ENCODE measurements at places on chromosomes 6 and 20. TPM values are rescaled to one million over a fixed set of nuclear protein-coding genes. Genes with fewer than 3 reads are reported as not detected.

DNA sequence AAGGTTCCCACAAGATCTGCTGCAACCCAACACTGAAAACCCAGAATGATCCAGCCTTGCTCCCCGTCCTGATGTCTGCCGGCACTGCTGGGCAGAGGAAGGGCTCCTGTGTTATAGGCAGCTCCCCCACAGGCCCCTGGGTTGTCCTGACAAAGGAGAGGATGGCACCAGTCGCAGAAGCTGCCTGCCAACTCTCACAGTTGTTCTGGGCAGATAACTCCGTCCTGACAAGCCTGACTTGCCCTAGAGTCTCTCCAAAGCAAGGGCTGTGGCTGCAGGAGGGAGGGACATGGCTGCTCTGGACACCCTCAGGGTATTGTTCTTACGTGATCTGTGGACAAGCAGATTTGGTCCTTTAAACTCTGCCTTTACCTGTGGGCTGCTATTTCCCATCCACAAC is 243.8 kb downstream of the CDH26 start:
- peaks cover 2% of the 10 kb centered on the region for H3K4me1 ChIP-seq
- H3K27me3 ChIP-seq: peaks cover 9% of the 10 kb centered on the region
- H3K4me3 ChIP-seq: no peak overlapping the region
- H3K36me3 ChIP-seq: peaks cover 4% of the 10 kb centered on the region
- DNase-seq: no peak

GRCh38 chr6:111603040-111603439 is 2.6 kb downstream of the TRAF3IP2 start:
- no peak for DNase-seq
- H3K27me3 ChIP-seq: no peaks in the 10 kb centered on the region
- H3K27ac ChIP-seq: no peak overlapping the region
- peaks cover 34% of the 10 kb centered on the region for H3K4me1 ChIP-seq
- peaks cover 7% of the 10 kb centered on the region for H3K36me3 ChIP-seq
- no peak overlapping the region for H3K4me3 ChIP-seq

DNA sequence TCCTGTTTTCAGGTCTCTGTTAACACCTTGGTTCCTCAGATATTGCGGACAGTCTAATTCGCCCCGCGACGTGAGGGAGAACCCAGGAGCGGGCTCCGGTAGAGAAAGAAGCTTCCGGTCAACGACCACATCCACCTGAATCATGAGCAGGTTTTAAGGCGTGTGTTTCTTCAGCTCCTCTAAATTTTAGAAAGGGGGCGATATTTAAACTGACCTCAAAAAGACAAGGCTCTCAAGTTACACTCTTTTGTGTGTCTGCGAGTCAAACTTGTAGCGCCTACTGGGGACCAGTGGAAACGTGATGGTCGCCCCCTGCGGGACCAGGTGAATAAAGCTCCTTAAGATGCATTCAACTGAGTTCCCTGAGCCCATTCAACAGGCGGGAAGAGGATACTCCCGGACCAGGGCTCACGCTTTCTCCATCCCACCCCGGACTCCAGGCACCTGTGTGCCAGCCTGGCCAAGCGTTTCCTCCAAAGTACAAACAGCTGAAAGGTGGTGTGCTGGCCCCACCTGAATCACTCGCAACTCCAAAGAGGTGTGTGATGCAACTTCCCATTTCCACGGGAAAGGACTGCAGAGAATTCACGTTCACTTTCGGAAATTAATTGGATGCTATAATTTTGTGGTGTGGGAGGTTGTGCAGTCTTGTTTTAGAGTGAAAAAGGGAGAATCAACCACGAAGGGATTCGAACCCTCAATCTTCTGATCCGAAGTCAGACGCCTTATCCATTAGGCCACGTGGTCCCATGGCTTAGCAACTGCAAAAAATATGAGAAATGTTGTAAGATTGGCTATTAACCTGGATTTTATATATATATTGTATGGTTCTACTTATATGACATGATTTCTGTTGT is 17.0 kb downstream of the GPX5 start:
- peaks cover 31% of the 10 kb centered on the region for H3K4me1 ChIP-seq
- peaks cover 66% of the 10 kb centered on the region for H3K27me3 ChIP-seq
- H3K4me3 ChIP-seq: peak overlapping the region; percentile 87
- no peaks in the 10 kb centered on the region for H3K36me3 ChIP-seq
- peak overlapping the region; percentile 52 for H3K27ac ChIP-seq

Gene TXLNB
- 0.62 TPM for total RNA-seq

- no peak overlapping the region for H3K27ac ChIP-seq
- no peaks in the 10 kb centered on the region for H3K36me3 ChIP-seq
- H3K4me3 ChIP-seq: no peak overlapping the region
- peaks cover 1% of the 10 kb centered on the region for H3K4me1 ChIP-seq
- no peak for DNase-seq
- peaks cover 2% of the 10 kb centered on the region for H3K27me3 ChIP-seq
Measured at GRCh38 chr6:6402591-6402990, 82.1 kb upstream of the F13A1 start.

DNA sequence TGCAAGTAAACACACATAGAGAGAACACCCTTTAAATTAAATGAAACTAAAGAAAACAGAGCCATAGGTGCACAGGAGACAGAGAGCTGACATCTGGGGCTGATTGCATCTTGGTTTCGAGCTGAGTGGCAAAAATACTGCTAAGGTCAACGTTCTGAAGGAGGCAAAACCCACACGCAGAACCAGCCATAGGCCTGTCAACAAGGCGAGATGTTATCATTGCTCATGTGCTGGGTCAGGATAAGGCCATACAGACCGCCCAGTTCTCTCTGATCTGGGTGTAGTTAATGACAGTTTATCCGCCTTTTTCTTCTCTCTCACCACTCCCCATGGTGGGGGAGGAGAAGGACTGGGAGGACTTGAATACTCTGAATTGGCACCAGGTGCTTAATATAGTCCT is 4.5 kb upstream of the FAM110A start:
- no peaks in the 10 kb centered on the region for H3K27me3 ChIP-seq
- no peak overlapping the region for H3K27ac ChIP-seq
- no peak for DNase-seq
- no peaks in the 10 kb centered on the region for H3K36me3 ChIP-seq
- no peak overlapping the region for H3K4me3 ChIP-seq

- H3K27me3 ChIP-seq: peaks cover 19% of the 10 kb centered on the region
- H3K27ac ChIP-seq: no peak overlapping the region
- no peaks in the 10 kb centered on the region for H3K36me3 ChIP-seq
- no peak overlapping the region for H3K4me3 ChIP-seq
Measured at GRCh38 chr6:136524936-136525413, 25.2 kb downstream of the MAP7 start.

- peaks cover 22% of the 10 kb centered on the region for H3K36me3 ChIP-seq
- no peak overlapping the region for H3K27ac ChIP-seq
- no peak for DNase-seq
Measured at GRCh38 chr6:143507358-143508145, 4.0 kb downstream of the FUCA2 start.

DNA sequence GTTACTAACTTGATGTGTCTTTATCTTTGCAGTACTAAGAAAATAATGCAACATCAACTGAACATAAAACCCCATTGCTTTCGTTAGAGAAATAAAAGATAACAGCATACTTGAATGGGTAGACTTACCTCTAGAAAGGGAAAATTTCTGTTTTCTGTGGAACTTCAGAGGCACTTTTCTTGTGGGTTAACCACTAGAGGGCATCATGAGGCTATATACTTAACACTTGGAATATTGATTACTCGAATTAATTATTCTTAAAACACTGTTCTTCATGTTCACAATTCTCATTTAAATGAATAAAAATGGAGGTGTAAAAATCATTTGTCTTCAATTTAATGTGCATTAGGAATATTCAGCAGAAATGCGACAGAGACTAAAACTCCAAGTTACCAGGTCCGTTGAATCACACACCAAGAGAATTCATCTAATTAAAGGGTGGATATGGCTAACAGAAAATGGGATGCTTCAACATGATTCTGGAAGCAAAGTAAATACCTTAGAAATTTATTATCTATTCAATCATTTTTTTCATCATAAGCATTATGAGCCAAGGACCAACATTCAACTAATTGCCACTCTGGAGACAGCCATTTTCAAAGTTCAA is 330.8 kb upstream of the PREP start:
- H3K27me3 ChIP-seq: peaks cover 14% of the 10 kb centered on the region
- DNase-seq: no peak
- no peak overlapping the region for H3K4me3 ChIP-seq

Gene CAP2
- total RNA-seq: not detected

DNA sequence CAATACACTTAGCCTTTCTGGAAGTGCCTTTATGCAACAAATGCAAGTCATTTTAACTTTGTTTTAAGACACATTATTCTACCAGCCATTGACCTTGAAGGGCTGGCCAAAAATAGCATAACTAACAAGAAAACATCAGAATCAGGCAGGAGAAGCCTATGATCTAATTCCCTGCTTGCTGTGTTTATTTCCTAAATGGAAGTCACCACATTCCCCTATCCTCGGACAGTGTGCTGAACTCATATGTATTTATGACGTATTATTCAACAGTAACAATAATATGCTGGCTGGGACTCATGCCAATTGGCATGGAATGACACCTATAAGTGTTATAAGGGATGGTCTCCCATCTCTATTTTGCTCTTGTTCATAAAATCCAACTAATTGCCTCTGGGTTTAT is 140.7 kb downstream of the MAP3K7 start:
- DNase-seq: no peak
- H3K36me3 ChIP-seq: peaks cover 16% of the 10 kb centered on the region
- H3K4me1 ChIP-seq: peaks cover 21% of the 10 kb centered on the region
- H3K27me3 ChIP-seq: no peaks in the 10 kb centered on the region
- H3K4me3 ChIP-seq: no peak overlapping the region

- H3K27ac ChIP-seq: no peak overlapping the region
- no peak overlapping the region for H3K4me3 ChIP-seq
- no peaks in the 10 kb centered on the region for H3K27me3 ChIP-seq
- no peak for DNase-seq
- H3K36me3 ChIP-seq: no peaks in the 10 kb centered on the region
- H3K4me1 ChIP-seq: no peaks in the 10 kb centered on the region
Measured at GRCh38 chr20:14860410-14860814, 523.0 kb upstream of the FLRT3 start.

- no peak for DNase-seq
- no peak overlapping the region for H3K4me3 ChIP-seq
- H3K27me3 ChIP-seq: no peaks in the 10 kb centered on the region
- H3K27ac ChIP-seq: no peak overlapping the region
- H3K4me1 ChIP-seq: peaks cover 4% of the 10 kb centered on the region
Measured at GRCh38 chr20:7770578-7770977, 169.7 kb downstream of the HAO1 start.

DNA sequence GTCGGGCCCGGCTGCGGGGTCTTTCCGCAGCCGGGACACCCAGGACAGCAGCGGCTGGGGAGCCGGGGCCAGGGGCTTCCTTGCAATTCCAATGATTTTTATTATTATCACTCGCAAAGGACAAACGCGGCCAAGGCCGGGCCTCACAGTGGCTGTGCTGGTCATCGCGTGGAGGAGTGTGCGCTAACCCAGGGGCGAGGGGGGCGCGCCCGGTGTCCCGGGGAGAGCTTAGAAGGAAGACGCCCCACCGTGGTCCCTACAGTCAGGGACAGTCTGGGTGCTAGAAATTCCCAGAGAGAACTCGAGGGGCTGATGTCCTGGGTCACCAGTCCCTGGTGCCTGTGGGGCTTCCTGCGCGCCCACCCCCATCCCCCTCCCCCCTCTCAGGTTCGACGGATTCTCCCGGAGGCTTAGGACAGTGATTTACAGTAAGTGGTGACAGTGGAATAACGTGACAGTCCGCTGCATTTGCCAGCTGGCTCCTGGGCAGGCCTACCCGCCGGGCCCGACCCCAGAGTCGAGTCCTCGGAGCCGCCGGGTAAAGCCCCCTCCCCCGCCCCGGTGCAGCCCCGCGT is 9.5 kb downstream of the FOXC1 start:
- H3K36me3 ChIP-seq: peaks cover 3% of the 10 kb centered on the region
- no peaks in the 10 kb centered on the region for H3K4me1 ChIP-seq
- H3K4me3 ChIP-seq: no peak overlapping the region
- H3K27me3 ChIP-seq: peaks cover 70% of the 10 kb centered on the region
- DNase-seq: no peak
- no peak overlapping the region for H3K27ac ChIP-seq

DNA sequence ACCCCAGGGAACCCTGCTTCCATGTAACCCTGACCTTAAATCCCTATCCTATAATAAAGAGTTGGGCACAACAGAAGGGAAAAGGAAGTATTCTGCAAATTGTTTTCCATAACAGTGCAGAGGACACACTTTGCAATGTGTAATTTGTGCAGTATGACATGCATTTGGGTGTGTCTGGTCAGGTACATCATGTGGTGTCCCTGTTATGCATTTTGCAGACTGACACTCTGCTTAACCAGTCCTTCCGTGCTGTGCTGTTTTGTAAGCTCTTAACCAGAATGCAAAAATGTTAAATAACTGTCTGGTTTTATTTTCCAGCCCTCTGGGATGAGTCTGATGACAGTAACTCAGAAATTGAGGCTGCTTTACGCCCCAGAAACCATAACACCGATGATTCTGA is 57.0 kb upstream of the XRN2 start:
- DNase-seq: no peak
- no peak overlapping the region for H3K27ac ChIP-seq
- H3K4me3 ChIP-seq: no peak overlapping the region
- no peaks in the 10 kb centered on the region for H3K36me3 ChIP-seq

Gene SLC26A8
- total RNA-seq: not detected

DNA sequence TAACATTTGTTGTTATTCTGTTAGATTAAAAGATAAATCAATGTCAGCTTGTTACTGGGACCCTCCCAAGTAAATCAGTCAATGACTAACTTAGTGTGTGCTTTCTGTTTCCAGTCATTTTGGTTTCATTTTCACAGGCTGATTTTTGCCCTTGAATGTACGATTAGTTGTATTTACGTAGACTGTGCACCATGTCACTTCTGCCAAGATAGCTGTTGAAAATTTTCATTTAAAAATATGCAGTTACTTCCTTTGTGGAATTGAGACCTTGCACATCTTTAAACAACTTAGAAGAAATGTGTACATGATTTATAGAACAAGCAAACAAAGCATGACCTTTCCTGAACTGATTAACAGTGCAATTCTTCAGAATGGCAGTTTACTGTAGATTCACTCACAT is 944.8 kb upstream of the CITED2 start:
- H3K27me3 ChIP-seq: peaks cover 7% of the 10 kb centered on the region
- H3K4me1 ChIP-seq: no peaks in the 10 kb centered on the region
- no peak overlapping the region for H3K27ac ChIP-seq
- no peak for DNase-seq
- no peaks in the 10 kb centered on the region for H3K36me3 ChIP-seq
- no peak overlapping the region for H3K4me3 ChIP-seq

Gene HCRTR2
- not detected for total RNA-seq

DNA sequence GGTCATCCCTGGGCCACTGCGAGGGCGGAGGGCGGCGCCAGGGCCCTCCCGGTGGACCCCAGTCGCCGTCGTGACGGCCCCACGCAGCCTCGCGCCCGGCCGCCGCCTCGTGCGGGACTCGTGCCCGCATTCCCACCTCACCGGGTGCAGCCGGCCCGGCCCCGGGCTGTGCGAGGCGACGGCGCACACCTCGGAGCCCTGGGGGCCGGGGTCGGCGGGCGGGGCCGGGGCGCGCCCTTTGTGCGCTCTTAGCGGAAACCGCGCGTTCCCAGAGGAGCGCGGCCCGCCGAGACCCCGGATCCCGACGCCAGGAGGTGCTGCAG is 5.5 kb upstream of the DLL1 start:
- peaks cover 75% of the 10 kb centered on the region for H3K27me3 ChIP-seq
- peaks cover under 1% of the 10 kb centered on the region for H3K36me3 ChIP-seq
- H3K27ac ChIP-seq: no peak overlapping the region
